Activated T-helper 1 cell treated with anti-CD3 and anti-CD28 coated beads, Interleukin-2, amount 50 U/mL, for 16 hours (primary cell): ENCODE measurements at places on chromosomes 12 and 14.

GRCh38 chr14:33317675-33318074 lies 379.0 kb downstream of the NPAS3 start:
- no peak for DNase-seq

GRCh38 chr12:104582739-104583138 lies 126.0 kb downstream of the CHST11 start:
- no peak for DNase-seq

- peak; percentile 15 for DNase-seq
These were observed 19.6 kb downstream of the ACVR1B start for GRCh38 chr12:51970904-51971646.

- no peak for DNase-seq
These were observed 10.9 kb downstream of the NAB2 start for GRCh38 chr12:57099766-57100165.

GRCh38 chr12:123329799-123330198 lies 34.8 kb downstream of the SBNO1 start:
- DNase-seq, result no peak

GRCh38 chr12:108361606-108362005 lies 22.5 kb upstream of the CMKLR1 start:
- DNase-seq, result no peak

DNA sequence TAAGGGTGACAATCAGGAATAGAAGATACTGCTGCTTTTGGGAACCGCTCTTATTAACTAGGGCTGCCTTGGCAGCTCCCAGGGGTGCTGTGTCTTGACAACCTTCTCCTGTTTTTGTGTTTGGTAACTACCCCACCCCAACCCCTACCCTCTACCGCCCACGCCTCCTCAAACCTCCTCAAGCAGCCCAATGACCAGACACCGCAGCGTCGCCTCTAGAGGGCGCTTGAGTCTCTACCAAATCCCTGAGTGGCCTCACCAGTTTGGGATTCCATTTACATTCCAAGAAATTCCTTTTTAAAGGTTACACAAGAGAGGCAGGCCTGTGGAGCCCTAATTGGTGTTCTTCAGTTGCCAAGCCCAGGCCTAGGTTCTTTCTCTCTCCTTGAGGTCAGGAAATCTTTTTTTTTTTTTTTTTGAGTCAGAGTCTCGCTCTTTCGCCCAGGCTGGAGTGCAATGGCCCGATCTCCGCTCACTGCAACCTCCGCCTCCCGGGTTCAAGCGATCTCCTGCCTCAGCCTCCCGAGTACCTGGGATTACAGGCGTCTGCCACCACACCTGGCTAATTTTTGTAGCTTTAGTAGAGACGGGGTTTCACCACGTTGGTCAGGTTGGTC lies 72.4 kb upstream of the USP44 start:
- no peak for DNase-seq

DNA sequence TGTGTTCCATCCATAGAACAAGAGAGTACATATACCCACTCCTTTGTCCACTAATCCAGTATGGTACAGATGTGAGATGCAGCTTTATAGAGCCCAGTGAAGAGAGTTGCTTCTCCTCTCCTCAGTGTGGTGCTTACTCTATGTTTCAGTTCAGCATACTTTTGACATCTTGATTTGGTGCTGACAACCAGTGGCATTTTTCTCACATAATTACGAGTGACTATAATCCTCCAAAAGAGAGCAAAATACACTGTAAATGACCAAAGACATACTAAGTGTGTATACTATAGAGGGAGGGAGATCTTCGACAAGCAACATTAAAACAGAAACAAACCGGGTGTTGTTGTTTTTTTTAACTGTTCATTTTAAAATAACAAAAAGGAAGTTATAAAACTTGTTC lies 191.5 kb downstream of the KLHL28 start:
- no peak for DNase-seq
